ENCODE measurements at places on chromosomes 2 and 18.

DNA sequence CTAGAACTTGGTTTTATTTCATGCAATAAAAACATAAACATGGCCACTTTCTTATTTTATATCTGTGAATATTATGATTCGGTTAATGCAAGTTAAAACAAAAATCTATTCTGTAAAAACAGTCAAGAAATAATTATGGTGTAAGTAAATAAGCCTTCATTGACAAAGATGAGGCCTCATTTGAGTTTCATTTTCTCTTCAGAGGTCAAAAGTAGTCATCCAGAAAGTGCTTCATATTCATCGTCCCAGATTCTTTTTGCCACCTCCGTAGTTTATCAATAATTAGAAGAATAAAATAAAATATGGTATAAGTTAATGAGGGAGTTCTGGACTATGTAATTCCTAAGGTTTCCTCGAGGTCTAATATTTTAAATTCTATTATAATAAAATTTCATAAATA, 19.4 kb upstream of the HNRNPA3 start:
- DNase-seq, result no peak

GRCh38 chr2:175449616-175450015, 268.1 kb upstream of the ATP5MC3 start:
- no peak for DNase-seq

- DNase-seq, result no peak
Observed at GRCh38 chr2:205435970-205436369, 246.3 kb upstream of the NRP2 start.

- DNase-seq, result no peak
Observed at GRCh38 chr2:131077966-131078365, 15.3 kb downstream of the FAM168B start.

- no peak for DNase-seq
Observed at GRCh38 chr2:152078662-152079061, 20.2 kb downstream of the CACNB4 start.

GRCh38 chr2:119198240-119198840, 25.3 kb upstream of the STEAP3 start:
- DNase-seq, result no peak

DNA sequence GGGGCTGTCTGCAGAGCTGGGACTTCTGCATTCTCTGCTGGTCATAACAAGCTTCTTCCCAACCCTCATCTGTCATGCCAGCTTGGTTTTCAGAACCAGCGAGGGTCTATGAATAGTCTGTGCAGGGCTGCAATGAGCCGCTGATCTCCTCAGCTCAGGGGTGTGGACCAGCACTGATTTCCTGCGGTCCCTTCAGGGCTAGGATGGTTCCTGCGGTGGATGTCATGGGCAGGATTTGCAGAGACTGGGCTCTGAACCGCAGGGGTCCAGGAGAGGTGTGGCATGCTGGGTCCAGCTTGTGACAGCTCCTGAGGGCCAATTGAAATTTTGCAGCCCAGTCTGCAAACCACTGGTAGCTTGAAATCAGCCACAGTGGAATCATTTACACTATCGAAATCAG, 188.2 kb upstream of the AGAP1 start:
- no peak for DNase-seq

- DNase-seq, result no peak
Observed at GRCh38 chr18:48002933-48003365, 72.5 kb upstream of the SMAD2 start.

DNA sequence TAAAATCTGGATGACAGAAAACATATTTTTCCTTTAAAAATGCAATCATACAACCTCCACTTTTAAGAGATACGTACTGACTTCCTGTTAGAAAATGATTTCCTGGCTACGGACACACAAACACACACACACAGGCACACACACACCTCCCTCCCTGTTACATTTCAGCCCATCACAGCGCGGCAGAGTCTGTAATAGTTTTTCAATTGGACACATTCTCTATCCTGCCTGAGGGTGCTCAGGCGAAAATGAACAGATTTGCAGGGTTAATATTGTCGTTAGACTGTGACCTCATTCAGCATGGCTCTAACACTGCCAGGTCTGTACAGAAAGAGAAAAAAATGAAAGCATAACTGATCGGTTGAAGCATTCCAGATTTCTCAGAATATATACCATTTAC, 45.0 kb downstream of the KCTD1 start:
- DNase-seq, result no peak
